ENCODE measurements at places on chromosomes 6 and 20.

DNA sequence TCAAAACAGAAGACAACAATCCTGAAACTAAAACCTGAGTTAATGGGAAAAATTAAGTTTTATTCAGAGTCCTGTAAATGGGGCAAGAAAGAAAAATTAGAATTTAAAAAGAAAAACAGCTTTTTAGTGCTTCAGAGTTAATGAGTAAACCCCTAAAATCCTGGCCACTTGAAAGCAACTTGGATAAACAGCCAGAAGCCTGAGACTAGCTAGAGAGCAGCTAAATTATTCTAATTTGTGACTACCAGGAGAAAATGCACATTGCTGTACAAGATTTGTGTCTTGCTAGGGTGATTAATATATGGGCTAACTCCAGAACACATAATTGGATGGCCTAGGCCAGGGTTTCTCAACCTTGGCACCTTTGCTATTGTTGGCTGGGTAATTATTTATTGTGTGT is 62.4 kb upstream of the ARG1 start:
- no peak for DNase-seq

DNA sequence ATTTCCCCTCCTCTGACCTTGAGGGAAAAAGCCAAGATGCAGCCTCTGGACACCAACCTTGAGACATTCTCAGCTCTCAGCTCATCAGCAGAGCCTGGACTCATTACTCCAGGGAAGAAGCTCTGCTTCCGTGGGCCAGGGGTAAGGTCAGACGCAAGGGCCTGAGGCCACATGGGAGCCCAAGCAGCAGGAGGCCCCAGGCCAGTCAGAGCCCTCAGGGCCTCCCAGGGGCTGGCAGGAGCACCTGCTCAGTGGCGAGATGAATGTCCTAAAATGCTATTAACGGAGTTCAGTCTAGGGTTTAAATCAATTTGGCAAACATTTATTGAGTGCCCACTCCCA is 208.6 kb downstream of the ERMARD start:
- DNase-seq = no peak

DNA sequence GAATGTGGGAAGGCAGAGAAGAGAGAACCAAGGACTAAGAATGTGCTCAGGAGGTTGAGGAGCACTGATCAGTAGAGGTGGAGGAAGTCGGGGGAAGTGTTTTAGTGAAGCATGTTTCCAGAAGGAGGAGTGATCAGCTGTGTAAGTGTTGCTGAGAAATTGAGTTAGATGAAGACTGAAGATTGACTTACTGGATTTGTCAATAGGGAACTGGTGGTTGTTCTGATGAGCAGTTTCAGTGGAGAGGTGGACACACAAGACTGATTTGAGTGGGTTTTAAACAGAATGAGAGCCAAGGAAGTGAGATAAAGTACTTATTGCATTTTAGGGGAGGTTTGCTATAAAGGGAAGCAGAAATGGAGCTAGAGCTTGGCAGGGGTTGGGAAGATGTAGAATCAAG is 182.6 kb downstream of the CDKAL1 start:
- DNase-seq = no peak

- DNase-seq = no peak
Measured at GRCh38 chr20:64047968-64048401, 1.5 kb downstream of the SOX18 start.

- no peak for DNase-seq
Measured at GRCh38 chr6:10151144-10151915, 263.5 kb downstream of the TFAP2A start.

Data from suppressor macrophage treated with lipopolysaccharide for 1 hour (primary cell).